ENCODE measurements at places on chromosomes 4 and X. TPM values are rescaled to one million over a fixed set of nuclear protein-coding genes. Genes with fewer than 3 reads are reported as not detected.

DNA sequence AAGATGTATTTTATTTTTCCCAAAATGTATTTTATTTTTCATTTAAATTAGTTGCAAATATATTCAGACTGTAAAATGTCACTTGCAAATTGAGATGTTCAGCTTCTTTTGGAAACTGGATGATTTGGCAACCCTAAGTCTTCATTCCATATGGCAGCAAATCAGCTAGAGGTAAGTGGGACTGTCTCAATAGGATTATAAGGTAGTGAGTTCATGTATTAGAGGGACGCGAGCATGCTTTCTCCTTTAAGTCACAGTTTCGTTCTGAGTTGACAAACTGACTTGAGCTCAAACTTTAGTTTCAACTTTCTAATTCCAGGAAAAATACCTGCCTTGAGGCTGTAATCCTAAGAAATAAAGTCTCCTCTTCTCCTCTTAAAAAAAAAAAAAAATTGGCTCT is 44.2 kb upstream of the TMEM131L start:
- DNase-seq: no peak

- no peak for DNase-seq
These were observed 11.0 kb downstream of the SH3BP2 start for GRCh38 chr4:2803624-2804448.

DNA sequence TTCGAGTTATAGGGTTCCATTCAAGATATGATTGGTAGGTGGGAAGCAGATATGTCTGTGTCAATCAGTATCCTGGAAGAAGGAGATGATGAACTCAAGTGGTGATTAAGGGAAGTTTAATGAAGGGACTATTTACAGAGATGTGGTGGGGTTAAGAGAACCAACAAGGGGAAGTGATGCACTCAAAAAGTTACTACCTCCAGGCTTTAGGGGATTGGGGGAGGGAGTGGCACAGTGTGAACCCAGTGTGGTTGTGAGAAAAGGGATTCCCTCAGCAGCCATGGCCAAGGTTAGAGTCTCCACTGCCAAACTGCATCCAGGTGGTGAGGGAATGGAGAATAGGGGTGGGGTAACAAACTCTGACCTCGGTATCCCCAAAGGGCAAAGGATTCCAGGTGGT is 27.9 kb downstream of the PKD2 start:
- no peak for DNase-seq

The WAS gene
- 33.5 TPM for polyA plus RNA-seq

The GLRA3 gene
- not detected for polyA plus RNA-seq

The CLCN4 gene
- polyA plus RNA-seq: not detected

GRCh38 chr4:102139932-102140331 is 205.3 kb downstream of the SLC39A8 start:
- no peak for DNase-seq

The CTAG1B gene
- not detected for polyA plus RNA-seq

The LGI2 gene
- not detected for polyA plus RNA-seq

GRCh38 chr4:112270640-112271421 is 14.9 kb downstream of the TIFA start:
- no peak for DNase-seq
